ENCODE measurements at places on chromosomes 1 and 21.

GRCh38 chr1:234658138-234658537, 48.2 kb upstream of the IRF2BP2 start:
- no peak for ATAC-seq

DNA sequence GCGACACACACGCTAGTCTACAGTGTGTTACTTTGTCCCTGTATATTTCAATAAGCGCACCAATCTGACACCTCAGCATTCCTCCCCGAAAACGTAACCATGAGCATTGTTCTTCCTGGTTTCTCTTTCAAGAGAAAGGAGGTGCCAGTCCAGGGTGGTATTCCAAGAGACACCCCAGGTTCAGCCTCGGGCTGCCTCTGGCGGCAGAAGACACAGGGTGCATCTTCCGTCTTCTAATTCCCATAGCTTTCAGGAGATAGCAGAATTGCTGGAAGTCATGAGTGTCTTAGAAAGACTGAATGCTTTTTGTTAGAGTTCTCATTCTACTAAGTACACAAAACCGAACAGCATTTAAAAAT, 15.9 kb upstream of the RGS8 start:
- ATAC-seq: no peak

DNA sequence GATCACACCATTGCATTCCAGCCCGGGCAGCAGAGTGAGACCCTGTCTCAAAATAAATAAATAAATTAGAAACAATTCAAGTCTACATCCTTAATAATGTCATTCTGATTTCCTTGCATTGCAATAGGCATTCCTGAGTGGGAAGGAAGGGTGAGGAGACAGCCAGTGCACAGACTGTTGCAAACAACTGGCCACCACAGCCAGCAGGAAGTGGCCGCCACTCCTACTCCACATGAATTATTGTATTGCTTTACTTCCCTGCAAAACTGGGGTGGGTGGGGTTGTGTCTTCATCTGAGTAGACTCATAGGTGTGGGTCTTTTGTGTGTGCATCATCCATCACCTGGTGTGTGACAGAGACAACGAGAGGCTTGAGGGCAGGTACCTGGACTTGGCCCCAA, 60.1 kb downstream of the OPTC start:
- ATAC-seq: no peak

DNA sequence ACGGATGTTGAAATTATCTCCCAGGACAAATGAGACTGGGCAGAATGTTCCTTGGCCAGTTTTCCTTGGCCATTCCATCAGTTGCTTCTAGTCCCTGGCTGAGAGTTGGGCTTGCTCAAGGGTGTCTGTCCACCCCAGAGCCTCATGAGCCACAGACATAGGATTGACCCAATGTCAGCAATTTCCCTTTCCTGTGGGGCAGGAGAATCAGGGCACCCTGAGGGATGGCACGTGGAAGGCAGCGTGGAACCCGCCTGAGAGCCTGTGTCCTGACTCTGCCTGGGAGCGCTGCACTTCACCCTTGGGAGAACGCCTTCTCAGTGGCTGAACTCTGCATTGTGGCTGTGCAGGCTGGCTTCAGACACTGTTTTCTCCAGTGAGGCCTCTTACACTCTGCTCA, 71.3 kb upstream of the B3GALNT2 start:
- no peak for ATAC-seq

- no peak for ATAC-seq
These were observed 894 bp upstream of the TSEN15 start for GRCh38 chr1:184050636-184051035.

GRCh38 chr1:172929006-172929405, 121.7 kb downstream of the TNFSF18 start:
- no peak for ATAC-seq

- ATAC-seq: no peak
These were observed 111.8 kb upstream of the JUN start for GRCh38 chr1:58895559-58896145.

GRCh38 chr1:223179786-223180185, 36.7 kb upstream of the TLR5 start:
- no peak for ATAC-seq

Measured in stimulated activated memory B cell treated with anti-CD40 and anti-IgM and Interleukin-4, amounts not matched to agents 10 μg/mL and 1 μg/mL and 100 μg/mL, for 72 hours (primary cell).